ENCODE measurements at places on chromosomes 11 and 22.

DNA sequence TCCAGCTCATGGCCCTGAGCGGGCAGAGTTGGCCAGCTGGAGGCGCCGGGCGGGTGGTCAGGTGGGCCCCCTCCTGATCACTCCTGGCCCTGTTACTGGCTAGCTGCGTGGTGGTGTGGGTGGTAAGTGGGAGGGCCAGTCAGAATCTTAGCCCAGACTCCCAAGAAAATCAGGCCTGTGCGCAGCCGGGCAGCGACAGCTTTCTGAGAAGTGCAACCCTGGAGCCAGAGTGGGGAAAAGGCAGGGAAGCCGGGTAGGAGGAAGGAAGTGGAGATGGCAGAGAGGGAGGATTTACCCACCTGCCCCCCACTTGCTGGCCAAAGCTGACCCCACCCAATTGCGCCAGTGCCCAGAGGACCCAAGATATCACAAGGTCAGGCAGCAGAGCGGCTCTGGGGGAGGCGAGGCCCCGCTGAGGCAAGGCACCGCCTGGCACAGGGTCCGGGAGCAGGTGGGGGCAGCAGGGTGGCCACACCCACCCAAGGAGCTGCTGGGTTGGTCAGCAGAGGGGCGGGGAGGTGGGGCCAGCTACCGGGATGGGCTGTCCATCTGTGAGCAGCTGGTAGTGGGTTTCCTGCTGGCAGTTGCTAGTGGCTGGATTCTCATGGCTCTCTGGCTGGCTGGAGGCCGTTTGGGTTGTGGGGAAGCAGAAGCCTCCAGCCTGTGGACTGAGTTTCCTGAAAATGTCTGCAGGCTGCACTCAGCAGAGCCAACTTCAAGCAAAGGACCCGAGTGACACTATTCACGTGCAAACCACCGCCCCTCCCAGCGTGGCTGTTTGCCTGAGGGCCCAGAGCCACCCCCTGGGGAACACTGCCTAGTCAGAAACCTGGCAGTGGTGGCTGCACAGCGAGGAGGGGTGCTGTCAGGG, 196.4 kb downstream of the IGLL1 start:
- no peak for DNase-seq

GRCh38 chr22:39308614-39309363, 10.6 kb downstream of the RPL3 start:
- DNase-seq, result no peak

- DNase-seq, result no peak
Measured at GRCh38 chr11:120134106-120134930, 3.6 kb downstream of the TRIM29 start.

- no peak for DNase-seq
Measured at GRCh38 chr11:66293777-66294625, 2.3 kb downstream of the TMEM151A start.

GRCh38 chr22:38420734-38421133, 34.3 kb downstream of the KCNJ4 start:
- DNase-seq, result no peak

DNA sequence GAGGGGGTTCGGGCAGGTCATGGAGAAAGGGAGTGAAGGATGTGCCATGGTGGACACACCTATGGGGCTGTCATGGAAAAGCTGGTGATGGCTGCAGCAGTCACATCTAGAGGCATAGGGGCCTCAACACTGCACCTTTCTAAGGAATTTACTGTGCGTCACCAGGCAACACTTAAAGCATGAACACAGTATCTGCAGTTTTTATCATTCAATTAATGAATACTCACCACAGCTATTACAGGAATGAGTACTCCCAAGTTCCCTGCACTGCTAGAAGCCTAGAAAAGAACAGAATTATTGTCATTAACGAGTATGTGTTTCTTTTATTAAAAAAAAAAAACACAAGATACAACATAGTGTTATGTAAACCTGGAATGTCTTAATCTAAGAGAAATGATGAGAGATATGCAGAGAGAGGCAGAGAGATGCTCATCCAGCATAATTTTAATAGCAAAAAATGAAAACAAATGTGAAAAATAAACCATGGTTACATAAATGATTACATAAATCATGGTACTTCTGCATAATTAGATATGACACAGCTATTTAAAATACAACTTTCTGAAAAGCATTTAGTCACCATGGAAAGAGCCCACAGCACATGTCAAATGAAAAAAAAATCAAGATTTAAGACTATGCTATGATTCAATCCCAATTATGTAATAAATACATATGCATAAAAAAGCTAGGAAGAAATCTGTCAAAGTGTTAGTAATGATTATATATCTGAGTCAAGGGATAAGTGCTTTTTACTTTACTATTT, 19.2 kb downstream of the SERPIND1 start:
- DNase-seq, result no peak

DNA sequence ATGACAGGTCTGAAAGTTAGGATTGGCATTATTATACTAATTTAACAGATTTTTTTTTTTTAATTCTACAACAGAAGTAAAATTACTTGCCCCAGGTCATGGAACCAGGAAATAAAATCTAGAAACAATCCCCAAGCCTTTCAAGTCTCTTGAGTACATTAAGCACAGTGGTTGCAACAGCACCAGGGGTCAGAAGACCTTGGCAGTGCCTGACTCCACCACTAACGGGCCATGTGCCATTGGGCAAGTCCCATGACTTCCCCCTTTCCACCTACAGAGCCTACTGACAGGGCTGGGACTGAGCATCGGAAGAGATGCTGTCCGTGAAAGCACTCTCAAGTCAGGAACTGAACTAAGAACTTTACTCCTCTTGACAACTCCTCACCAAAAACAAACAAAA, 98.6 kb upstream of the AKIP1 start:
- no peak for DNase-seq

GRCh38 chr11:61114913-61115312, 12.6 kb downstream of the CD5 start:
- no peak for DNase-seq

- no peak for DNase-seq
Measured at GRCh38 chr11:3183523-3183922, 18.4 kb upstream of the OSBPL5 start.

DNA sequence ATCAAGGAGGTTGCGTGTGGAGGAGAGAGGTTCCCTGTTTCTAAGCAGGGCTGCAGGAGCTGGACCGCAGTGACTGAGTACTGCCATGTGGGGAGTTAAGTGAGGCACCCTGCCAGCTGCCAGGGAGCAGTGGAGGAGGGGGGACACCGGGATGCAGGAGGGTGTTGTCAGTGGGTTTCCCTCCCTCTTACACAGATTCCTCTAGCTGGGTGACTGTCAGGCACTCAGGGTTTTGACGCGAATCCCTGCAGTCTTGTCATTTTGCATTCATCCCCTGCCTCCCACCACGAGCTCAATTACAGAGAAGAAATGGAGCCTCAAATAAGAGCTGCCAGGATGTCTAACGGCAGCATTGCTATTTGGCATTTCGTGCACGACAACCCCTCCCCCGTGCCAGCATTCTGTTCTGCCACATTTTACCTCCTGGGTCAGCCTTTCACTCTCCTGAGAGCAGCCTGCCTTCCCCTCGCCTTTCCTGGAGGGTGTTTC, 119.8 kb upstream of the SORL1-AS1 start:
- DNase-seq, result no peak

- DNase-seq, result peak; percentile 19
Measured at GRCh38 chr11:124837491-124837856, 27.8 kb upstream of the ROBO3 start.

GRCh38 chr22:21990445-21991303, 8.1 kb upstream of the TOP3B start:
- no peak for DNase-seq

DNA sequence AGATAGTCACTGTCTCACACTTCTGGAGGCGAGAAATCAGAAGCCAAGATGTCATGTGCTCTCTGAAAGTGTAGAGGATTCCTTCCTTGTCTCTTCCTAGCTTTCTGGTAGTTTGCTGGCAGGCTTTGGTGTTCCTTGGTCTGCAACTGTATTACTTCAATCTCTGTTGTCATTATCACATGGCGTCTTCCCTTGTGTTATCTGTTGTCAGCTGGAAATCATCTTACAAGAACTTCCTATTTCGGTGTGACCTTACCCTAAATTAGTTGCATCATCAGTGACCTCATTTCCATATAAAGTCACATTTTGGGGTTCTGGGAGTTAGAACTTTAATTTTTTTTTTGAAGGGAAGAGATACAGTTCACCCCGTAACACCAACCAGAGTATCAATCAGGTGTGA, 3.3 kb upstream of the LIN7C start:
- no peak for DNase-seq

DNA sequence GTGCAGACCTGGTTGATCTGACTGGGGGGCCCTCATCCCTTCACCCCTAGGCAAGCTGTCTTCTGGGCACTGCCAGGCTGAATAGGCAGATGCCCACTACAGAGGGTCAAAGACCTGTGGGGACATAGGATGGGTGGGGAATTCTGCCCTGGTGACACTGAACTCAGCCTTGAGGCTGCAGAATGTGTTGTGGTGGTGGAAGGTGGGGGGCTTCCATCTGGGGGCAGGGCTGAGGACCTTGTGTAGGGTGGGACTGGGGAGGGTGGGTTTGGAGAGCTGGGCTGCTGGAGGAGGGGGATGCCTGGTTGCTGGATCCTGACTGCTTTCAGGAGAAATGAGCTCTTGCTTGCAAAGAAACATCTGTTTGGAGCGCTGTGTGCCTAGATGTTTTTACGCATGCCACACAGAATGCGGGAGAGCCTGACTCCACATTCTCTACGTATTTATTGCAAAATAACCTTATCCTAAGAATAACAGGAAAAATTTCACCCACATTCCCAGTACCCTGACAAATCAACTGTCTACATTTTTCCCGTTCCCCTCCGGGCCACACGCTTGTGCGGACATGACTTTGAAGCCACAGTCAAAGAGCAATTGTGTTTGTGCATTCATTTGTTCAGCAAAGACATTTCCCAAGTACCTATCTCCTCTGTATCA, 18.3 kb downstream of the SMIM38 start:
- DNase-seq, result no peak

GRCh38 chr11:45809456-45810395, 4.8 kb downstream of the SLC35C1 start:
- DNase-seq, result no peak

DNA sequence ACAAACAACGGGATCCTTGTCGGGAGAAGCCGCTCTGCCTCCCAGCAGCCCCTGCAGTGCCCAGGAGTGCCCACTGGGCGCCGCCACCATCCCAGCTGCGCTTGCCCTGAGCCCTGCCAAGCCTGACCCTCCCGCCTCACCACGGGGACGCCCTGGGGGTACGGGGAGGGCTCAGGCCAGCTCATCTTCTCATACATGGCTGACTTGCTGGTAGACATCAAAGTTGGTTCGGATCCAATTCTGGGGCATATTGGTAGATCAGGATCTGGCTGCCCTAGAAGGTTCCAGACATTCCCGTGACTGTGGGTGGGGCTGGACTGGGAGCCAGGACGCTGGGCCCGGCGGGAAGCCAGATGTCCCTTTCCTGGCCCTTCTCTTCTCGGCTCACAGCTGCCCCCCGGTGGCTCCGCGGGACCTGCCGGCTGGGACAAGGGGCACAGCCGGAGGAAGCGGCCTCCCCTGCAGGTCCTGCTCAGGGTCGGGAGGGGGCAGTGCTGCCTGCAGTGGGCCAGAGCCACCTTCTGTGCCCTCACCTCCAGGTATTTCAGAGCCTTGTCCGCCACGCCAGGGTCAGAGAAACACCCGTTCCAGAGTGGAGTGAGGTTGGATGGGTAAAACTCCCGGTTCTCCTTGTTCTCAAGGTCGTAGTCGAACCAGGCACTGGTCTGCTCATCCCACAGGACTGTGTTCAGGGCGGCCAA, 10.6 kb upstream of the TREH start:
- peak; percentile 87 for DNase-seq

DNA sequence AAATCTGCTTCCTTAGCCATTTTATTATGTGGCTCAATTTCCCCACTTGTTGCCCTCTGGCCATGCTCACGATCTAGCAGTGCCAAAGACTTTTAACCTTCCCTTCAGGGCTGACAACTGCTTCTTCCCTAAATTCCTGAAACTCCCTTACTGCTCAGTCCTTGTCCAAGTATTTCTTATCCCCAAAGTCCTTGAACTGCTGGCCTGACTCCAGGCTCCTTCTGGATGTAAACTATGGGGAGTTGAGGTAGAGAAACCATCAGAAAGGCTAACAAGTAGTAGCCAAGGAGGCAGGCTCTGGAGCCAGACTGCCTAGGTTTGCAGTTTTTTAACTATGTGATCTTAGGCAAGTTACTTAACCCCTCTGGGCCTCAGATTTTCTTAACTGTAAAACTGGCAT, 258.7 kb upstream of the CCDC90B start:
- DNase-seq, result no peak

- DNase-seq, result no peak
Measured at GRCh38 chr11:16512899-16513241, 156.5 kb upstream of the SOX6 start.

DNA sequence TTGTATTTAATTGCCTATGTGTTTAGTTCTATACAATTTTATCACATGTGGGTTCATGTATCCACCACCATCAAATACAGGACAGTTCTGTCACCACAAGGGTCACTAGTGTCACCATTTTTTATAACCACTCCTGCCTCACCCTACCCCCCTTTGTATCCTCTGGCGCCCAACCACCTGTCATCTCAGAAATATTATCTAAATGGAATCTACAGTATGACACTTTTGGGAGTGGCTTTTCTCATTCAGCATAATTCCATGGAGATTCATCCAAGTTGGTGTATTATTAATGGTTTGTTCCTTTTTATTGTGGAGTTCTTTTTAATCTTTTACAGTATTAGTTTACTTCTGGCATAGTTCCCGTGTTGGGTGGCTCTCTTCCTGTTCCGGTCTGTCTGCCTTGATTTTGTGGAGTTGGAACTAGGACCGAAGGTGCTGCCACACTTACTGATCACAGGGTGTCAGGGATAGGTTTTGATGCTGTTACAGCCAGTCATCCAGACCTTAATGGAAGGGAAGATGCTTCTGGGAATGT, 58.5 kb downstream of the TNRC6B start:
- no peak for DNase-seq

- no peak for DNase-seq
Measured at GRCh38 chr11:1732418-1733008, 17.9 kb downstream of the IFITM10 start.

GRCh38 chr11:14124886-14125285, 162.4 kb downstream of the SPON1 start:
- no peak for DNase-seq

DNA sequence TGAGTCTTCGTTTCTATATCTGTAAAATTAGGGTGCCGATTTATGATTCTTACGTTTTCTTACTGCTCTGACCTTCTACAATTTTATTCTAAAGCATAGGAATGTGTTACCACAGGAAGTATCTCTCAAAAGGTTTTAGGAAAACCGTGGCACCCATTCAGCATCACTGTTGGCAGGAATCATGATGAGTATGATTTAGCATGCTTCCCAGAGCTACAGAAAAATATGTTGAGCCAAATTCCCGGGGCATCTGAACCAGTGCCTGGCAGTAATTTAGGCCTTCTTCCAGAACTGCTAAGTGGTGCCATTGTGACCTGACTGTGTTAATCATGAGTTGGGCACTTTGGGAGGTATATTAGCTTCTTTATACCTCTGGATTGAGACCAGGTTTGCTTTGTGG, 605.0 kb upstream of the RAG2 start:
- no peak for DNase-seq

DNA sequence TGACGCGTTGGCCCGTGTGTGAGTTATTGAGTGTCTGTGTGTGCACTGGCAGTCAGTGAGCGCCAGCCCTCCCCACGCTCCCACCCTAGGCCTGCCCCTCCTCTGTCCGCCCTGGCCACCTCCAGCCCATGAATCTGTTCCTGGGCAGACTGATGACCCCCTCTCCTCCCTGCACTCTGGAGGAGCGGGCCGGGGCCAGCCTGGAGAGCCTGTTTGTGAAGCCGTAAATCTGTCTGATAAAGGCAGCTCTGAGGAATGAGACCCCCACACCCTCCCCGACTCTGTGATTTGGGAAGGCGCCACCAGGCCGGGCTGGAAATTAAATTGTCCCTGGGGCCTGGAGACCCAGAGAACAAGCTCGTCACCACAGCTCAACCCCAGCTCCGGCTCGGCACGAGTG, 8.6 kb downstream of the TSSC4 start:
- no peak for DNase-seq
